Stimulated activated CD8-positive, alpha-beta memory T cell treated with anti-CD3 and anti-CD28 coated beads, Interleukin-4, amount 100 ng/mL, for 24 hours (primary cell): ENCODE measurements at places on chromosomes 2 and 18.
A peak's percentile ranks its signal among the peaks of the same experiment; 100 is the strongest.

- peak; percentile 38 for DNase-seq
Measured at GRCh38 chr2:88626171-88627054, 851 bp downstream of the EIF2AK3 start.

GRCh38 chr2:20156836-20157192 lies 68.1 kb downstream of the SDC1 start:
- DNase-seq: no peak

DNA sequence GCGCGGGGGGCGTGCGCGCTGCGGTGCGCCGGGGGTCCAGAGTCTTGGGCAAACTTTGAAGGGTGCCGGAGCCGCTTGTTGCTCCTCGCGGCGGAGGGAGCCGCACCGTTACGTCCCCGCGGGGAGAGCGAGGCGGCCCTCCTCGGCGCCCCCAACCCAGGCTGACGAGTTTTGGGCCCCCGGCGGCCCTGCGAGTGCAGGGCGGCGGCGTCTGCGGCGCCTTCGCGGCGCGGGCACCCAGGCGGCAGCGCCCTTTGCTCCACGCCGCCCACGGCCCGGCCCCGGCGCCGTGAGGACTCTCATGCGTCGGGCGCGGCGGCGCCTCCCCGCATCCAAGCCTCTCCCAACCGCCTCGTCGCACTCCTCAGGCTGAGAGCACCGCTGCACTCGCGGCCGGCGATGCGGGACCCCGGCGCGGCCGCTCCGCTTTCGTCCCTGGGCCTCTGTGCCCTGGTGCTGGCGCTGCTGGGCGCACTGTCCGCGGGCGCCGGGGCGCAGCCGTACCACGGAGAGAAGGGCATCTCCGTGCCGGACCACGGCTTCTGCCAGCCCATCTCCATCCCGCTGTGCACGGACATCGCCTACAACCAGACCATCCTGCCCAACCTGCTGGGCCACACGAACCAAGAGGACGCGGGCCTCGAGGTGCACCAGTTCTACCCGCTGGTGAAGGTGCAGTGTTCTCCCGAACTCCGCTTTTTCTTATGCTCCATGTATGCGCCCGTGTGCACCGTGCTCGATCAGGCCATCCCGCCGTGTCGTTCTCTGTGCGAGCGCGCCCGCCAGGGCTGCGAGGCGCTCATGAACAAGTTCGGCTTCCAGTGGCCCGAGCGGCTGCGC lies 814 bp downstream of the FZD7 start:
- no peak for DNase-seq

DNA sequence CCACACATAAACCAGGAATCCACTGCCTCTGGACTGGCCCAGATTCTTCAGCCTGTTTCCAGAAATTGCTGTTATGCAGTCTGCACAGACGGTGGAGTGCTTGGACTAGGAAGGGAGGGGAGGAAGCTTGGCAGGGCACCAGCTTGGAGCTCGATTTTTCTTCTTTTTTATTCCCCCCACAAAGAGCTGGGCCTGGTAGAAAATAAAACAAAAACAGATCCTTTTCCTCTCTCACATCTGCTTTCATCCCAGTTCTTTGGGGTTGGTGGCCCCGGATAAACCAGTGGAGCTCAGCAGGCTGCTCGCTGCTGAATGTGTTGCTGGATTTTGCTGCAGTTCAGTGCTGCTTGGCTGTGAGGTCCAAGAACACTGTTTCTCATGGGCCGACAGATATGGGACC lies 16.0 kb downstream of the LRRTM1 start:
- no peak for DNase-seq

- DNase-seq: no peak
Measured at GRCh38 chr2:202933139-202933510, 21.1 kb downstream of the CARF start.
